ENCODE measurements at places on chromosomes 16 and 17. TPM values are rescaled to one million over a fixed set of nuclear protein-coding genes. Genes with fewer than 3 reads are reported as not detected.

- no peak for DNase-seq
Observed at GRCh38 chr16:11583166-11583565, 3.6 kb downstream of the LITAF start.

DNA sequence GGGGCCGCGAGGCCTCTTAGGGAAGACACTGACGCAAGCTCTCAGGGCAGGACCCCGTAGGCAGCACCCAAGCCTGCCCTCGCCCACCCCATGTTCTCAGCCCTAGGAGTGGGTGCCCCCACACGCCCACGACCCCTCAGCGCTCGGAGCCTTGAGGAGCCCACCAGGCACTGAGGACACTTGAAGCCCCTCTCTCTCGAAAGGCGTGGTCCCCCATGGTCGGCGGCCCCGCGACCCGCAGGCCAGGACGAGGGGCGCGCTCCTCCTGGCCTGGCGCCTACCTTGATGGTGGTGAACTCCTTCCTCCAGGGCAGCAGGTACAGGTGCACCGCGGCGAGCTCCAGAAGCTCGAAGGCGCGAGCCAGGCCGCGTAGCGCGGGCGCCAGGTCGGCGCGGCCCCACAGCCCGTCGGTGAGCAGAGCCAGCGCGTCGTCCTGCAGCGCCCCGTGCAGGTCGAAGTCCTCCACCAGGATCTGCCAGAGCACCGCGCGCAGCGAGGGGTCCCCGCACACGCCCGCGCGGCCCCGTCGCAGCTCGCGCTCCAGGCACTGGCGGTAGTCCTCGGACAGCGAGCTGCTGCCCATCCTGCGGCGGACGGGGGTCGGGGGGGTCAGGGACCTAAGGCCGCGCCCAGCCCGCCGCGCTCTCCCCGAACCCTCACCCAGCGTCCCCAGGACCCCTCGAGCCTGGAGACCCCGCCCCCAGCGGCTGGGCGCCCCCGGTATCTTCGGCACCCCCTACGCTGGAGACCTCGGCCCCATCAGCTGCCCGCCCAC lies 668 bp downstream of the SPATA2L start:
- DNase-seq = peak; percentile 66

- DNase-seq = no peak
Observed at GRCh38 chr17:35808240-35808961, 883 bp upstream of the TAF15 start.

DNA sequence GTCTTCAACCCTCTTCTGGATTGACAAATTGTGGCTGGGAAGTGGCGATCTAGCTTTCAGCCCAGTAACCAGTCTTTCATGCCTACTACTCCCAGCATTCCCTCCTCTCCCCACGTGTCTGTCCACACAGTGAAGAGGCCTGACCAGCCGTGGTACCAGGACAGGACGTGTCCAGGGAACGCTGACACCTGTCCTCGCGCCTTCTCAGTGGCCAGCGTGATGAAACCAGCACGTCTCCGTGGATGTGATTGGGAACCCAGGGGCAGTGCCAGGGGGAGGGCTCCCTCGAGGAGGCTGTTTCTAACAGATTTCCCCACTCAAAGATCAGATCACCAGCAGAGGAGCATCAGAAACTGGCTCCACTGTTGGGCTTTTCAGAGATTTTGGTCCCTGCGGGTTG lies 69.1 kb downstream of the RPA1 start:
- DNase-seq = no peak

GRCh38 chr17:75664099-75664549 lies 2.8 kb downstream of the RECQL5 start:
- no peak for DNase-seq

GRCh38 chr16:68422396-68422960 lies 25.8 kb downstream of the SMPD3 start:
- DNase-seq = no peak

DNA sequence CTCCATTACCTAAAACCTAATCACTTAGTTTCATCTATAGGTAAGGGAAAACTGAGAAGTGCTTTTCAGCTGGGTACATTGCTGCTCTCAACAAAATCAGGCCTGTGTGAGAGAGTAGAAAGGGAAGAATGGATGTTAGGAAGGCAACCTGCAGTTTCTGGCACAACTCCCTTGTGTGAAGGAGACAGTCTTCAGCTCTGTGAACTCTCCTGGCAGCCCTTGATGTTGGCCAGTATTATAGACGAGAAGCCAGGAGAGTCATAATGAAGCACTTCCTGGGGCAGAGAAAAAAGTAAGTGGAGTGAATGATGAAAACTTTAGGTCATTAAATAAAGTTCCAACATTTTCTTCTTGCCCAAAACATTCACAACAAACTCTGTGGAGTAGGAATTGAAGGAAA lies 260.1 kb downstream of the IRX3 start:
- no peak for DNase-seq

GRCh38 chr16:85078952-85079351 lies 33.3 kb downstream of the CIBAR2 start:
- DNase-seq = no peak

DNA sequence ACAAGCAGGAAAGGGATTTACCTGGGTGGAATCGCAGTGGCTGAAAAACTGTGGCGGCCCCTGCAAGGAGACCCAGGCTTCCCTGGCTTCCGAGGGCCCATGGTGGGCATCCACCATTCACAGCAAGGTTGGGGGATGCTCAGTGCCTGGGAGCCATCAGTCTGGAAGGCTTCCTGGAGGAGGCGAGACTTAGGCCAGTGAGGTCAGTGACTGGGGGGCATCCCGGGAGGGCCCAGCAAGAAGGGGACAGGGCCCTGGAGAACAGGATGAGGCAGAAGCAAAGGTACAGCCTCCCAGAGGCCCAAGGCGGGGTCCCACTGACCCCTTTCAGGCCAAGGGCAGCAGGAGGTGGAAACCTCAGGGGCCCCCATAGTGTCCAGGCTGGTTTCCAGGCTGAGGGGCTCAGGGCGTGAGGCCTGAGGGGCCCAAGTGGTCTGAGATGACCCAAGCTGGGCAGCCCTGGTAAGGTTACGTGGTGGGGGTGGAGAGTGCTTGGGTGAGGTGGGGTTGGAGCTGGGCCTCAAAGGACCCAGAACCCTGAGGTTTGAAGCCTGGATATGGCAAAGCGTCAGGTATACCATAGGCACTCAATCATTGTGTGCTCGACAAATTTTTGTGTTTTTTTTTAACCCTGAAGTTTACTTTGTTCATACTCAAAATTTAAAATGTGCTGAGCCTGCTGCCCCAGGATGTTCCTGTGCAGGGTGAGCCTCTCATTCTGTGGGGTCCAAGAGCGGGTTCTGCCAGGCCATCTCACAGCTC lies 15.8 kb upstream of the SRRM2 start:
- no peak for DNase-seq

- DNase-seq = no peak
Observed at GRCh38 chr17:45973099-45973780, 25.8 kb upstream of the STH start.

- no peak for DNase-seq
Observed at GRCh38 chr16:51845586-51846305, 694.7 kb upstream of the SALL1 start.

DNA sequence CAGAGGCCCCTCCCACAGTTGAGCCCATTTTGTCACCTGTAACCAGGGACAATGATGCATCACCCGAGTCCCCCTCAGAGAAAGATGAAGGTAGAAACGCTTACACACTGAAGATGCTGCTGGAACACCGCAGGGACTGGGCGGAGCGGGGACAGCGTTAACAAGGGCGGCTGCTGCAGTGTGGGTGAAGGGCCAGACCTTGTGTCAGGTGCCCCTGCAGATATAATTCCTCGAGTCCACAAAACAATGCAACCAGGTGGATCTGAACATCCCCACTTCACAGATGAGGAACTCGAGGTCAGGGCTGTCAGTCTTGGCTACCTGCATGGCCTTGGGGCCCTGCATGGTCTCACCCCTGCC lies 6.3 kb upstream of the MAPK7 start:
- DNase-seq = no peak

GRCh38 chr16:20303012-20303411 lies 24.3 kb downstream of the GP2 start:
- DNase-seq = no peak

DNA sequence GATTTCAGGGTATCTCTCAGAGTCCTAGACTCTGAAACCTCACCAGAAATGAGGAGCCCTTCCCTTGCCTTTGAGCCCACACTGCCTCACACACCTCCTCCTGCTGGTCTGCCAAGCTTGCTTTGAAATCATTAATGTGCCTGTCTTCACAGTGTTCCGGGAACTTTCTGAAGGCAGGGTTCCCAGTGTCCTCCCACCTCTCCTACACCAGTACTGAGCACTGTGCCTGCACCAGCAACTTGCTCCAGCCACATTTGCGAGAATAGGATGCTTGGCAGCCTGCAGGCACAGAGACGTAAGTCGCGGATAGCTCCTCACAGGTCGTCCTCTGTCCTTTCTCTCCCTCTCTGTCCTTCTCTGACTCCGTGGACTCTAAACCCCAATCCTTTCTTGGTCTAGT lies 408.4 kb upstream of the EEF2KMT start:
- no peak for DNase-seq

- no peak for DNase-seq
Observed at GRCh38 chr17:47866941-47867340, 16.0 kb upstream of the SP6 start.

DNA sequence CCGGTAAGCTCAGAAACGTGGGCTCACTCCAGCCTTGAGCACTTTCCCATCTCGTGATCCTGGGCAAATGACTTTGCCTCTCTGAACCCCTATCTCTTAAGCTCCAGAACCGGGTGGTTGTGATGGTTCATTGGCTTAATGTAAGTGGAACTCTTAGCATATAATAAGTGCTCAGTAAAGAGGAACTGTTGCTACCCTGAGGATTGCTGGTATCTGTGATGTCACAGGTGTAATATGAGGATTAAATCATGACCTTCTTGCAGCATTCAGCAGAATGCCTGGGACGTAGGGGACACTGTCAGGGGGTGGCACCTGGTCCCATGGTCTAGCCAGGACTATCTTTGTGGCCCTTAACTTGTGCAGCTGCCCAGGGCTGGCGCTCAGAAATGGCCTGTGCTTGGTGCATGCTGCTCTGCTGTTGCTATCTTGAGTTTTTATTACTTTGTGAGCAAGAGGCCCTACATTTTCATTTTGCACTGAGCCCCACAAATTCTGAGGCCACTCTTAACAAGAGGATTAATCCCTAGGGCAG lies 68.8 kb downstream of the SREBF1 start:
- no peak for DNase-seq

GRCh38 chr17:50534222-50534978 lies 1.9 kb downstream of the EPN3 start:
- DNase-seq = no peak

- DNase-seq = no peak
Observed at GRCh38 chr17:57945996-57946797, 9.0 kb downstream of the CUEDC1 start.

- peak; percentile 94 for DNase-seq
Observed at GRCh38 chr16:49833085-49833484, 22.8 kb downstream of the ZNF423 start.

- DNase-seq = peak; percentile 58
Observed at GRCh38 chr17:61409301-61410112, 9.9 kb downstream of the TBX2 start.

DNA sequence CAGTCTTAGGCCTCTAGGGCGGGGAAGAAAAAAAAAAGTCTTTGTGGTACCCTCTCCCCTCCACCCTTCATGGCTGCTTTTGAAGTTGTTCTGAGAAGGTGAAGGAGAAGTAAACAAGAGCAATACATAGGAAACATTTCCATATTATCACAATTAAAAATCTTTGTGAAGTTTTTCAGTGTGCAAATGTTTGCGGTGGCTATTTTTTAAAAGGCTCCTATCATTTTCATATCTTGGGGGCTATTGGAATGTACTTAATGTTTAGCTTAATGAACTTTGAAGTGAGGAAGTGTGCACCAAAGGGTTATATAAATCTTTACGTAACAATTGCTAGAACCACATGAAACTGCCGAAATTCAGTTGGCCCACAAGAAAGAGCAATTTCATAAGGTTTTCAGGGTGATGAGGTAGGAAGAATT lies 7.6 kb downstream of the NOL11 start:
- no peak for DNase-seq

- DNase-seq = no peak
Observed at GRCh38 chr16:46894036-46894672, 10.0 kb downstream of the GPT2 start.

DNA sequence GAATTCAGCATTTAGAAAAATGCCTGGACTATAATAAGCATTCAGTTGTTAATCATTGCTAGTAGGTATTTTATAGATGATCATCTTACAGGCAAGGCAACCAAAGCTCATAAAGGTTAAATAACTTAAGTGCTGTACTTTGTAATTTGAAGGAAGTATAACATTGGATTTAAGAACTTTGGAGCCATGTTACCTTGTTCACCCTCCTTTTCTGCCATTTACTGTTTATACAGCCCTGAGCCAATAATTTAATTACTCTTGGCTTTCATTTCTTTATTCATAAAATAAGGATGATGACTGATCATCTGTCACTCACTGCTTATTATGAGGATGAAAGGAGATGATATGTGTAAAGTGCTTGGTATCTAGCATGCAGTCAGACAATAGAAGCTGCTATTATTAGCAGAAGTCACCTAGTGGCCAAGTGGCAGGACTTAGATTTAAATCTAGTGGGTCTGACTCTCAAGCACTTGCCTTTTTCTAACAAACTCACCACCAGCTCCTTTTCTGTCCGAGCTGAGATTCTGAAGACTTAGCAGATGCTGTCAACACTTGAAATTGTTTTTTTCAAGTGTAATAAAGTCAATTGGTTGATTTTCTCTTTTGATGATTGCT lies 18.3 kb upstream of the DDX52 start:
- no peak for DNase-seq

GRCh38 chr16:19218581-19218980 lies 50.5 kb downstream of the SYT17 start:
- no peak for DNase-seq

GRCh38 chr17:8131844-8132441 lies 8.0 kb upstream of the HES7 start:
- no peak for DNase-seq

The TVP23A gene
- total RNA-seq = not detected

The UMOD gene
- total RNA-seq = not detected

The SLC12A3 gene
- not detected for total RNA-seq

The ARHGAP23 gene
- 33.7 TPM for total RNA-seq

The TP53TG3F gene
- not detected for total RNA-seq

The PSMC3IP gene
- 1.7 TPM for total RNA-seq

The SNX20 gene
- 0.20 TPM for total RNA-seq

The C1QTNF8 gene
- not detected for total RNA-seq

The MPV17L gene
- under 0.01 TPM for total RNA-seq

The USP7 gene
- 50.2 TPM for total RNA-seq

The WFIKKN2 gene
- not detected for total RNA-seq

The USP43 gene
- total RNA-seq = not detected

The C1QTNF1 gene
- 11.9 TPM for total RNA-seq

The CARD14 gene
- total RNA-seq = 0.22 TPM

The SERPINF2 gene
- under 0.01 TPM for total RNA-seq

The CACNG1 gene
- total RNA-seq = not detected
